ENCODE measurements at places on chromosomes 2 and 18.
A peak's percentile ranks its signal among the peaks of the same experiment; 100 is the strongest.

GRCh38 chr2:76296438-76296837, 585.7 kb upstream of the GCFC2 start:
- no peak for DNase-seq

DNA sequence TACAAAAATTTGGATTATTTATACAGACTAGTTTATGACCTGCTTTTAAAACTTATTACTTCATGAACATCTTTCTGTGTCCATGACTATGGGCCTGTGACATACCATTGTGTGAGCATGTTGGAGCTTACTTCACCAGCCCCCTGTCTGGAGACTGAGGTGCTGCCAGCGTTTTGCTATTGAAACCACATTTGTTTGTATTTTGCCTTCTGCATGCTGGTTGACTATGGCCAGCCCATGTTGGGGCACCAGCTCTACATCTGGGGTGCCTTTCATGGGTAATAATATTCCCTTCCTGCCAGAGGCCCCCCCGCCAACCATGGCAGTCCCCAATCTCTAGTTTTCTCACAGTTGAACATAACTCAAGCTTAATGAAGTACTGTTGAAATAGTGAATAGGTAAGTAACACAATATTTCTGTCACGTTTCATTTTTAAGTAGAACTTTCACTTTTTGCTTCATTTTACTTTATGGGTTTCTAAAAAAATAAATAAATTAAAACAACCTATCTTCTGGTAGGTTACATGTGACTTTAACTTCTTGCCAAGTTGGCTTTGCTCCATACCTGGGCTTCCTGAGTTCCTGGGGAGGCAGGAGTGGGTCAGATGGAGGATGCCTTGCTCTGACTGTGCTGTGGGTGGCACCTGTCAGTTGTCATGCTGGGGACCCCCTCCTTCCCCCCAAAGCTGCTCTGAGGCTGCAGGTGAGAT, 63.9 kb downstream of the DGKD start:
- DNase-seq, result no peak

- no peak for DNase-seq
Observed at GRCh38 chr2:159317392-159318088, 31.0 kb upstream of the WDSUB1 start.

- no peak for DNase-seq
Observed at GRCh38 chr2:160590664-160591063, 97.1 kb upstream of the RBMS1 start.

- no peak for DNase-seq
Observed at GRCh38 chr18:3624546-3624934, 174.6 kb downstream of the TGIF1 start.

DNA sequence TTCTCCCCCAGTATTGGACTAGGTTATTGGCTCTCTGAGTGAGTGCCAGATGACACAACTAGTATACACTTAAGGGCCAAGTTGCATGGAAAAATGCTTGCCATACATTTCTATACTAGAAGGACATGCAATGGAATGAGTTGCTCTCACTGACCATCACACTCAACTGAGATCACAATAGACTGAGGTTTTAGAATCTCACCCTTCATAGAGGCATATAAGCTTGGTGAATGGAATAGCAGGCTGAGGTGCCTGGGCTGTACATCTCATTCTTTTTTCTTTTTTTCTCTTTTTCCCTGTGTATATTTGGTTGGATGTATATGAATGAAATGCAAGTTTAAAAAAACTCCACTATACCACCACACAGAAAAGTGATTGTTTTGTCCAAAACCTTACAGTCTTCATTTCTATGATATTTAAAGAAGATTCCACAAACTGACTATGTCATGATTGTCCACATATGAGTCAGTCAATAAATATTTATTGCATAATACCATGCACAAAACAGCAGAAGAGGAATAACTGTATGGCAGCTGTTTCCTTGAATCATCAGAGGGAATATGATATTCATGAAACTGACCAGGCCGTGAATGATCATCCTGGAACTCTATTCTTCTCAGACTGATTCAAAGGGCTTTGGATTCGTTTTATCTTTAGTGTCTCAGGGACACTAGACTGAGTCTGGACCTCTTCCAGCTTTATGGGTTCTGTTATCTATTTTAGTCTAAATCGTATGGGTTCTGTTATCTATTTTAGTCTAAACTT, 122.6 kb upstream of the STK17B start:
- DNase-seq, result no peak

- DNase-seq, result peak; percentile 36
Observed at GRCh38 chr2:95346738-95347671, 49.9 kb downstream of the KCNIP3 start.

GRCh38 chr2:220275454-220275853, 648.0 kb downstream of the SLC4A3 start:
- DNase-seq, result no peak

DNA sequence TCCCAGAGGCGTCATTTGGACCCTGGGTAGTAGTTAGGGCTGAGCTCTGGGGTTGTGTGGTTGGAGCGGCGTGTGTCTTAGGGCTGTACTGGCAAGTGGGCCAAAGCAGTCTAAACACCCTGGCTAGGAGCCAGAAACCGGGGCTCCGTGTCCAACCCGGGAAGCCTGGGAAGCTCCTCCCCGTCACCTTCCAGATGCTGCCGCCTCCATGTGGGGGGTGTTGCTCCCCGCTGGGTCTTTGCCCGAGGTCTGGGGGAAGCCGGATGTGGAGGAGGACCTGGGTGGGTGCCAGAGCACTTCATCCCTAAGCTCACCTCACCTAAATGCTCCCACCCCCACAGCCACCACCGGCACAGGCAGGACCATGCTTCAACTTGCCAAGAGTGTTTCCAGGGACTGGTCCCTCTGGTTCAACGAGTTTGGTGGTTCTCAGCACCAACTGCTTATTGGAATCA, 25.4 kb downstream of the TET3 start:
- DNase-seq, result no peak

- DNase-seq, result no peak
Observed at GRCh38 chr2:45902781-45903375, 251.4 kb downstream of the PRKCE start.

GRCh38 chr2:72995430-72996116, 75.9 kb downstream of the SFXN5 start:
- no peak for DNase-seq

DNA sequence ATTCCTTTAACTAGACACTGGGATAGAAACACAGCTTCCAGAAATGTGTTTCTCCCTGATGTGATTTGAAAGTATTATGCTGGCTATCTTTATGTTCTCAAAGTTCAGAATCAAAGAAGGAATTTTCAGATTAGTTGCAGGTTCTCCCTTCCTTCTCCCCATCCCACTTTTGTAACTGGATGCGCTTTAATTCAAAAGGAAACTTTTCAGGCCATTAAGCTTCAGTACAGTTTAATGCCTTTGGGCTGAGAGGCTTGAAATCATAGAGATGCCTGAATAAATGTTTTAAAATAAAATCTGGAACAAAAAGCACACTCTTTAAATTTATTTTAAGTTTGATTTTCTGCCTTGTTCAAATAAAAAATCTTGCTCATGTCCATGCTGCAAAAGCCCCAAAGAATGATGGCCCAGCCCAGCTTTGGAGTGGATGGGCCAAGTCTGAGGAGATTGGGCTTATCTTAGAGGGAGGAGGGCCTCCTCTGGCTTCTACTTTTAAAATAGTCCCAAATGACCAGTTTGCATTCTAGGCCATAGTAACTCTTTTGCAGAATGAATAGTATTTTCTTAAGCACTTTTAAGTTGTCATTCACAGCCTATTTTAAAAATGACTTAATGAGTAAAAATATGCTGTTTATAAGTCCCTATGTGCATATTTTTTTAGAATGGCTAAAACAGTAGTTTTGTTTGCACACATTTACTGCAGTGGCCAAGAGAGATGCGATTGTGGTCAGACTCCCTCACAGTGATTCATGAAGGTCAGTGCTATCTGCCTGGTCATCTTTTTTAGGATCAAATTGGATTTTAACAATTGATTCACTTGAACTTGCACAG, 129.2 kb downstream of the MTX2 start:
- DNase-seq, result no peak

- no peak for DNase-seq
Observed at GRCh38 chr2:177359836-177360595, 32.6 kb upstream of the AGPS start.

DNA sequence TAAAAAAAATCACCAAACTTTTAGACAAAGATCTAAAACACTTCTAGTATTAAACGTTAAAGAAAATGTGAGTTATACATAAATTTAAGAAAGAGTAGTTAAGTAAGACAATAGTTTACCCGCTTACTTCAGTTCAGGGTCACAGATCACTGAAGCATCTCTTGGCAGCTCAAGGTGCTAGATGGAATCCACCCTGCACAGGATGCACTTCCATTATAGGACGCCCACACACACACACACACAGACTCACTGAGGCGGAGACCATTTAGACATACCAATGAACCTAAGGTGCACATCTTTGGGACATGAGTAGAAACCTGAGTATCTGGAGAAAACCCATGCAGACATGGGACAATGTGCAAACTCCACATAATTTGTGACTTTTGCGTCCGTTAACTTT, 630.6 kb upstream of the ZNF804A start:
- no peak for DNase-seq

DNA sequence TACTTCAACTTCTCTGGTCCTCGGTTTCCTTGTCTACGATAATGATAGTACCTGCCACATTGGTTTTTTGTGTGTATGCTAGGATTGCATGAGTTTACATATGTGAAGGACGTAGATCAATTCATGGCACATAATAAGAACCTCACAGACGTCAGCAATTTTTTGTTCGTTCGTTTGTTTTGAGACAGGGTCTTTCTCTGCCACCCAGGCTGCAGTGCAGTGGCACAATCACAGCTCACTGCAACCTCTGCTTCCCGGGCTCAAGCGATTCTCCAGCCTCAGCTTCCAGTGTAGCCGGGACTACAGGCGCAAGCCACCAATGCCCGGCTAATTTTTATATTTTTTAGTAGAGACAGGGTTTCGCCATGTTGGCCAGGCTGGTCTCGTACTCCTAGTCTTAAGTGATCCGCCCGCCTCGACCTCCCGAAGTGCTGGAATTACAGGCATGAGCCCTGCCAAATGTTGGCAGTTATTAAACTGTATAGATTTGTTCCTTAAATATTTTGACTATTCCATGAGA, 756 bp upstream of the SLC35F5 start:
- peak; percentile 6 for DNase-seq

- DNase-seq, result no peak
Observed at GRCh38 chr2:49794396-49794795, 640.1 kb upstream of the FSHR start.

- no peak for DNase-seq
Observed at GRCh38 chr2:209918251-209918650, 84.2 kb upstream of the RPE start.

GRCh38 chr2:127864877-127865276, 6.9 kb upstream of the POLR2D start:
- no peak for DNase-seq

DNA sequence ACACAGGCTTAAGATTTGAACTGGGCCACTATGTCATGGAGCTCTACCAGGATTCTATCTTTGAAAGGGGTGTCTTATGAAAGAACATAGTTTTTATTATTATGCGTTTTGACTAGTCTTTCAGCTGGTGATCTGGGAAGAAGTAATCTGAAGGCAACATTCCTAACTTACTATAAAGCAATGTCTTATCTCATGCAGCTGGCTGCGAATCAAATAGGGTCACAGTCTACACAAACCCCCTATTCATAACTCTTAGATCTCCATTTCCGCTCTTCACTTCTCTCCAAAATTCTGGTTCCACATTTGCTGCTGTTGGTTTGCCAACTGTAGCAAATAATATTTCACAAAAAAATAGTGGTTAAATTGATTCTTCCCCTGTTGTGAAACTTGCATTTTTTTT, 813.3 kb downstream of the CNTNAP5 start:
- no peak for DNase-seq

- no peak for DNase-seq
Observed at GRCh38 chr2:216119146-216119545, 10.0 kb downstream of the XRCC5 start.

DNA sequence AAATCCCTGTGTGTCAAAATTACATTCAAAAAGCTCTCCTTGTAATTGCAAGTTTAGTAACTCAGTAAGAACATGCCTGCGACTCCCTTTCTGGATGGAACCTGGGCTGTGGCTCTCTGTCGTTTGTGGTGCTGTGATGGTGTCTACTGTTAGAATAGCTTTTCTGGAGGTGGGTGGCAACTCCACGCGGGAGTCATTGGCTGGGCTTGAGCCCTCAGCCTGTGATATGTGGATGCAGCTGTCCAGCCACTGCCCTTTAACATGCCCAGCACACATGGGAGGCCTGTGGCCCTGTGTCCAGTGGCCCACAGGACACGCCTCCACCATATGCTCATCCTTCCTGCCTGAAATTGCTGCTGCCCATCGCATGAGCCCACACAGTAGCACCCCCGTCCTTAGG, 124.2 kb downstream of the RNF144A start:
- DNase-seq, result no peak

DNA sequence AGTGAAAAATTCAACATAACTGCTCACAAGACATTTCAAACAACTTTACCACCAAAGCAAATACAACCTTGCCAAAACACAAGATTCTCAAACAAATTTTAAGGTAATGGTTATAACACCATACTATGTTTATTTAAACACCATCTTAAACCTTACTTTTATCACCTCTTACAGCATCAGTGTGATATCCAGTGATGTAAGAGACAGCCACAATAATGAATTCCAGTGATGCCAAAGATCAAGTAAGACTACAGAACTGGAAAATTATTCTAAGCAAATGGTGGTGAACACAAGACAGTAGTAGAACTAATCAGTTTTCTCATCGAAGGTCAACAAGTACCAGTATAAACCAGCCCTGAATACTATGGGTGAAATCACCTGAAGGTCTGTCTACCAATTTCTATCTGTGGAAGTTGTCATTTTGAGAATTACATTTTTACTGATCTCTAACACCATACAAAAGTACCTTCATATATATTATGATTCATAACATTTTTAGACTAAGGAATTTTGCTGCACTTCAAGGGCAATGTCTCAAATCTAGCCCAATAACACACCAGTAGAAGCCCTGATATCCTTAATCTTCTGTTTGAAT, 146.2 kb downstream of the RBMS1 start:
- DNase-seq, result no peak
